ENCODE measurements at places on chromosomes 5 and 9.
A peak's percentile ranks its signal among the peaks of the same experiment; 100 is the strongest.

DNA sequence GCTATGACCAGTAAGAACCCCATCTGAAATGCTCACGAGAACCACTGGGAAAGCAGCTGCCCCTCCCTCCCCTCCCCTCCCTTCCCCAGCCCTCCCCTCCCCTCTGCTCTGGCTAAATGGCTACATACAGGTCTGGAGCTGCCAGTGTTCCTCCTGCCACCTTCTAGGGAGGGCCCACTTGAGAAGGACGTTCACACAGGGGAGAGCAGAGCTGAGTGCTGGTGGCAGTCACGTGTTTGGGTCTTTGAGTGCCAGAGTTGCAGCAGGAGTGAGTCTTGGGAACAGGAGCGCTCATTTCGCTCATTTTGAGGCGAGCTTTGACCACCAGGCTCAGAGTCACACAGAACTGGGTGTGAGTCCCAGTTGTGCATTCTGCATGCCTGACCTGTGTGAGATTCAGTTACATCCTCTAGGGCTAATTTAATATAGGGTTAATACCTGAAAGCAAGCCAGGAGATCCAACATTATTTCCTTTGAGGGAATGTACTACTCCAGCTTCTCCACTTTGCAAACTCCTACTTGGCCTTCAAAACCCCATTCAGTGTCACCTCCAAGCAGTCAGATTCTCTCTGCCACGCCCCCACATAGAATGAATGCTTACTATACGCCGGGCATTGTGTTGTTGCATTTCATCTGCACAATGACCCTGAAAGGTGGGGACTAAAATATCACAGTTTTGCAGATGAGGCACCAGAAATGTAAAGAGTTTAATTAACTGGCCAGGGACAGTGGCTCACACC, 25.1 kb downstream of the CPLX2 start:
- no peaks in the 10 kb centered on the region for H3K27me3 ChIP-seq
- H3K4me3 ChIP-seq, result no peak overlapping the region
- DNase-seq, result no peak
- H3K36me3 ChIP-seq, result no peaks in the 10 kb centered on the region

- DNase-seq, result no peak
- H3K27me3 ChIP-seq, result no peaks in the 10 kb centered on the region
- no peak overlapping the region for H3K4me3 ChIP-seq
- H3K4me1 ChIP-seq, result peaks cover 4% of the 10 kb centered on the region
- H3K27ac ChIP-seq, result no peak overlapping the region
Observed at GRCh38 chr9:27784847-27785713, 211.8 kb upstream of the C9orf72 start.

GRCh38 chr5:1337489-1338195, 7.3 kb downstream of the CLPTM1L start:
- H3K4me1 ChIP-seq, result no peaks in the 10 kb centered on the region
- no peak for DNase-seq
- no peaks in the 10 kb centered on the region for H3K27me3 ChIP-seq
- peaks cover 79% of the 10 kb centered on the region for H3K36me3 ChIP-seq

GRCh38 chr9:96015876-96016686, 140.6 kb downstream of the ERCC6L2 start:
- no peak overlapping the region for H3K4me3 ChIP-seq
- H3K27ac ChIP-seq, result no peak overlapping the region
- H3K36me3 ChIP-seq, result peaks cover 18% of the 10 kb centered on the region
- H3K27me3 ChIP-seq, result peaks cover 10% of the 10 kb centered on the region
- no peaks in the 10 kb centered on the region for H3K4me1 ChIP-seq
- no peak for DNase-seq

- H3K27me3 ChIP-seq, result no peaks in the 10 kb centered on the region
- no peaks in the 10 kb centered on the region for H3K36me3 ChIP-seq
Observed at GRCh38 chr9:130766021-130766926, 68.8 kb upstream of the ABL1 start.

- no peaks in the 10 kb centered on the region for H3K4me1 ChIP-seq
- no peak overlapping the region for H3K27ac ChIP-seq
- no peak for DNase-seq
- H3K36me3 ChIP-seq, result no peaks in the 10 kb centered on the region
- no peaks in the 10 kb centered on the region for H3K27me3 ChIP-seq
- H3K4me3 ChIP-seq, result no peak overlapping the region
Observed at GRCh38 chr5:150411245-150411979, 1.3 kb downstream of the CD74 start.

- no peak overlapping the region for H3K27ac ChIP-seq
- H3K27me3 ChIP-seq, result no peaks in the 10 kb centered on the region
Observed at GRCh38 chr9:36337865-36338264, 62.2 kb downstream of the RNF38 start.

- no peak for DNase-seq
- H3K4me1 ChIP-seq, result no peaks in the 10 kb centered on the region
- H3K36me3 ChIP-seq, result no peaks in the 10 kb centered on the region
- no peak overlapping the region for H3K4me3 ChIP-seq
- peaks cover 26% of the 10 kb centered on the region for H3K27me3 ChIP-seq
- no peak overlapping the region for H3K27ac ChIP-seq
Observed at GRCh38 chr5:176799488-176799887, 10.9 kb upstream of the UNC5A start.

GRCh38 chr9:84950879-84951811, 281.6 kb downstream of the NTRK2 start:
- DNase-seq, result no peak
- H3K27me3 ChIP-seq, result no peaks in the 10 kb centered on the region
- H3K4me3 ChIP-seq, result no peak overlapping the region
- no peaks in the 10 kb centered on the region for H3K36me3 ChIP-seq
- peaks cover 19% of the 10 kb centered on the region for H3K4me1 ChIP-seq
- H3K27ac ChIP-seq, result no peak overlapping the region

DNA sequence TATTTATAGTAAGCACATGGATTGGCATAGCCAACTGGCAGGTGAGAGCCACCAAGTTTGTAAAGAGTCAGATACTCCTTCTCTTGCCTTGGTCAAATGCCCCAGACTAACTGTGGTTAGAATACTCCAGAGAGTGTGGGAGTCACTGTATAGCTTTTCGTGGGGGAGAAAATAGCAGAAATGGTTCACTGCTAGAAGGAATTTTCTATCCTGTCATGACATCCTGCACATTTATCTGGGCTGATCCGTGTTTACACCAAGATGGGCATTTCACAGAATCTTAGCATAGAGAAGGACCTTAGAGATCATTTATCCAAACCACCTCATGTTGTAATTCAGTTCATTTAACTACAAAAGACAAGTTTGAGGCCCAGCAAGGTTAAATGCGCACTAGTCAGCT, 460.8 kb downstream of the ENC1 start:
- H3K4me3 ChIP-seq, result no peak overlapping the region
- DNase-seq, result no peak
- H3K27me3 ChIP-seq, result no peaks in the 10 kb centered on the region

DNA sequence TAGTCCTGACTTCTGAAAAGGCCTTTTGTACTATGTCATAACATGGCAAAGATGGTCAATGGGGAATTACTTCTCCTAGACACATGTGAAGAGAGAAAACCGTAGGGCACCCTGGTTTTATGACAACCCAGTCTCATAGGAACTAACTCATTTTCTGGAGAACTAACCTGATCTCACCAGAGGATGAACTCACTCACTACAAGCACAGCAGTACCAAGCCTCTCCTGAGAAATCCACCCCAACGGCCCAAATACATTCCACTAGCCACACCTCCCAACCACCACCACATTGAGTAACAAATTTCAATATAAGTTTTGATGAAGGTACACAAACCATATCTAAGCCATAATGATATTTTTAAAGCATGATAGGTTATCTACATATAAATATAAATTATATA, 909.3 kb upstream of the CDH10 start:
- H3K27me3 ChIP-seq, result no peaks in the 10 kb centered on the region
- H3K27ac ChIP-seq, result no peak overlapping the region
- H3K4me1 ChIP-seq, result no peaks in the 10 kb centered on the region
- DNase-seq, result no peak
- H3K4me3 ChIP-seq, result no peak overlapping the region
- no peaks in the 10 kb centered on the region for H3K36me3 ChIP-seq

DNA sequence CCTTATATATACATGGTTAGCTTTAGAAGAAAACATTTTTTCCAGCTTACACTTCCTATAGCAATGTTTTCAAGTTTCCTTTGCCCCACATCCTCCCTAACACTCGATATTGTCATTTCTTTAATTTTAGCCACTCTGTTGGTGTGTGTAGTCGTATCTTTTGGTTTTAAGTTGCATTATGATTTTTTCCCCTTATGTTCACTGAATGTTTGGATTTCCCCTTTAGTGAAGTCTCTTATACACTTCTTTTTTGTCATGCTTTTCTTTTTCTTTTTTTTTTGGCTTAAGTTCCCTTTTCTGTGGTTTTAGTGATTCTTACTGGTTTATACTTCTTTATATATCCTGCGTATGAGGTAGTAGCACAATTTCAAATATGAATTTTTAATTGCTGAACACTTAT, 58.8 kb downstream of the KDM4C start:
- peaks cover 10% of the 10 kb centered on the region for H3K36me3 ChIP-seq
- DNase-seq, result no peak
- H3K4me3 ChIP-seq, result no peak overlapping the region
- no peak overlapping the region for H3K27ac ChIP-seq
- H3K27me3 ChIP-seq, result no peaks in the 10 kb centered on the region

DNA sequence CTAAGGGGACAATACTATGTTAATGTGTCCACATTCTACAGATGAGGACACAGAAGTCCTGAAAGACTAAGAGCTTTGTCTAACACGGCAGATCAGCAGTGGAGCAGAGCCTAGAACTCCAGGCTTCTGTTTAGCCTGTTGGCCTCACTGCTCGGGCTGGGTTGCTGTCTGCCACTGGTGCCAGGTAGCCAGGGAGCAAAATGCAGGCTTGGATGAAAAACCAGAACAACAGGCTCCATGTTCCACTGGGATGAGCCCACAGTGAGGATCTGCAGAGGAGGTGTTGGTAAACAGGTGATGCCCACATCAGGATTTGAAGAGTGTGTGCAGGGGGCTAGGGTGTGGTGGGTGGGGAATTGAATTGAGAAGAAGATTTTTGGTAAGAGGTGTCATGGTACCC, 114.0 kb upstream of the TBC1D2 start:
- H3K27me3 ChIP-seq, result no peaks in the 10 kb centered on the region
- DNase-seq, result no peak
- H3K4me3 ChIP-seq, result no peak overlapping the region
- no peak overlapping the region for H3K27ac ChIP-seq
- no peaks in the 10 kb centered on the region for H3K36me3 ChIP-seq

DNA sequence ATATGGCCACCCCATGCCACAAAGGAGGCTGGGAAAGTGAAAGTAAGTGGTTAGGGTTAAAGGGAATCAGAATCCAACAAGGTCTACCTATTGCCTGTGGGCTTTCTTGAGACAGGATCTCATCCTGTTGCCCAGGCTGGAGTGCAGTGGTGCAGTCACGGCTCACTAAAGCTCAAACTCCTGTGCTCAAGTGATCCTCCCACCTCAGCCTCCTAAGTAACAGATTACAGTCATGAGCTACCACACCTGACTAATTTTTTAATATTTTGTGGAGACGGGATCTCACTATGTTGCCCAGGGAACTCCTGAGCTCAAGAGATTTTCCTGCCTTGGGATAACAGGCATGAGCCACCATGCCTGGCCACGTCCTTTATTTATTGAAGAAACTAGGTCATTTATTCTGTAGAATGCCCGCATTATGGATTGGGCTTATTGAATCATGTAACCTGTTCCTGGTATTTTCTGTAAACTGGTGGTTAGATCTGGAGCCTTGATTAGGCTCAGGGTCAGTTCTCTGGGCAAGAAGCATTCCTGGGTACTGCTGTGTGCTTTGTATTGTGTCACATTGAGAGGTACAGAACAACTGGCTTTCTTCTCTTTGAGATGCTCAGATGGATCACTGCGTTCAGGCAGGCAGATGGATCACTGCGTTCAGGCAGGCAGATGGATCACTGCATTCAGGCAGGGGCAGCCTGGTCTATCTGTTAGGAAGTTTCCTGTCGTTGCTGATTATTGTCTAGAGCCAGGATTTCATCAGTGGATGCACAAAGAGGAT, 41.6 kb downstream of the ERGIC1 start:
- no peak for DNase-seq
- peaks cover 33% of the 10 kb centered on the region for H3K4me1 ChIP-seq
- H3K27me3 ChIP-seq, result no peaks in the 10 kb centered on the region
- peaks cover 54% of the 10 kb centered on the region for H3K36me3 ChIP-seq
- peak overlapping the region; percentile 99 for H3K27ac ChIP-seq
- H3K4me3 ChIP-seq, result no peak overlapping the region

- H3K27ac ChIP-seq, result no peak overlapping the region
- no peak for DNase-seq
- no peaks in the 10 kb centered on the region for H3K27me3 ChIP-seq
- H3K4me1 ChIP-seq, result no peaks in the 10 kb centered on the region
- H3K4me3 ChIP-seq, result no peak overlapping the region
Observed at GRCh38 chr5:131413605-131414559, 150.0 kb downstream of the CDC42SE2 start.

DNA sequence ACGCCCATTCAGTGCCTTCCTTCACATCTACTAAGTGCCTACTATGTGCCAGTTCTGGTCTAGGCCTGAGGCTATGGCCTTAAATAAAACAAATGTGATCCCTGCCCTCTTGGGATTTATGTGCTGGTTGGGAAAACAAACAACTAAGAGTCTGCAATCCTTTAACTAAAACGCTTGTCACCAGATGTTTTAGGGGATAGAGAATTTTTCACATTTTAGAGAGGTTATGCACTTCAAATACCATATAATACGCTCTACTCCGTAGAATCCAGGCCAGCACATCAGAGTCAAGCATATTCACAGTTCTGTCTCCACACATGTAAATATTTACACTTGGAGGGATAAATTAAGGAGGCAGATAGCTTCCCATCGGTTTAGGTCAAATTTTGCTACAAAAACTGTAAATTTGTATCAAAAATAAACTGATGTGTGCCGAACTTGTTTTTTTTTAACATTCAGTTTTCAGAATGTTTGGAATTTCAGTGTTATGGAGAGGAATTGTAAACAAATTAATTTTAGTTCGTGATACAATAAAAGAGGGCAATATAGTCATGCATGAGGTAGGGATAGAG, 22.0 kb upstream of the ADRA1B start:
- no peaks in the 10 kb centered on the region for H3K36me3 ChIP-seq
- no peak overlapping the region for H3K4me3 ChIP-seq
- no peak for DNase-seq
- no peaks in the 10 kb centered on the region for H3K27me3 ChIP-seq

- H3K36me3 ChIP-seq, result no peaks in the 10 kb centered on the region
- no peak overlapping the region for H3K27ac ChIP-seq
- no peak for DNase-seq
Observed at GRCh38 chr5:116299746-116300640, 215.2 kb downstream of the COMMD10 start.

DNA sequence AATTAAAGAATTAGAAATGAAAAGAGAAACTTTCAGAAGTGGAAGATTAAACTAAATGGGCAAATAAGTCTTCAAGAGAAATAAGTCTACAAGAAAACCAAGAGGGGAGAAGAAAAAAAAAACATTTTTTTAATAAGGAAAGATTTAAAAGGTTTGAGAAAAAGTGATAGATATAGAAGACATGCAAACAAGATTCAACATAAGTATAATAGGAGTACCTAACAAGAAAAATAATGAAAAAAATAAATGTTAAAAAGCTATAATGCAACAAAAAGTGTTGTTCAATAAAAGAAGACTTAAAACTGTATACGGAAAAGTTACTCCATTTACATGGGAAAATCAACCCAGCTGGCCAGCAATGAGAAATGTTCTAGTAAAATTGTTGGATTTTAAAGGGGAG, 42.6 kb downstream of the PTPDC1 start:
- DNase-seq, result no peak
- no peak overlapping the region for H3K4me3 ChIP-seq
- H3K36me3 ChIP-seq, result no peaks in the 10 kb centered on the region
- H3K27ac ChIP-seq, result no peak overlapping the region
- H3K4me1 ChIP-seq, result no peaks in the 10 kb centered on the region
- H3K27me3 ChIP-seq, result no peaks in the 10 kb centered on the region

- no peak overlapping the region for H3K4me3 ChIP-seq
- no peak overlapping the region for H3K27ac ChIP-seq
- H3K27me3 ChIP-seq, result no peaks in the 10 kb centered on the region
- no peaks in the 10 kb centered on the region for H3K4me1 ChIP-seq
- H3K36me3 ChIP-seq, result no peaks in the 10 kb centered on the region
Observed at GRCh38 chr5:54229041-54229780, 81.2 kb downstream of the ARL15 start.

All from RWPE2 (cell line).